ENCODE measurements at places on chromosomes 2 and 18. TPM values are rescaled to one million over a fixed set of nuclear protein-coding genes. Genes with fewer than 3 reads are reported as not detected.

The SCN9A gene
- 2.2 TPM for total RNA-seq

The NAT8 gene
- not detected for total RNA-seq

The PTH2R gene
- total RNA-seq: not detected

The PPM1B gene
- total RNA-seq: 43.5 TPM

The TMX3 gene
- 23.4 TPM for total RNA-seq

The TM4SF20 gene
- total RNA-seq: 8.7 TPM

The SEPTIN10 gene
- total RNA-seq: 46.0 TPM

The POTEE gene
- total RNA-seq: 0.09 TPM

The CREG2 gene
- total RNA-seq: 9.3 TPM

The ATP9B gene
- total RNA-seq: 15.6 TPM

The GPR75 gene
- 1.1 TPM for total RNA-seq

The AAMP gene
- 194 TPM for total RNA-seq

The SULT1C4 gene
- not detected for total RNA-seq

The ATP6V1B1 gene
- total RNA-seq: 1.8 TPM

The ALK gene
- total RNA-seq: not detected

The MYOM1 gene
- total RNA-seq: 0.13 TPM

The VIT gene
- not detected for total RNA-seq

The PRKRA gene
- total RNA-seq: 29.9 TPM

The DOK6 gene
- not detected for total RNA-seq

The TUBB8B gene
- not detected for total RNA-seq

The ITGB6 gene
- 1.2 TPM for total RNA-seq

The FBLN7 gene
- 0.57 TPM for total RNA-seq

The TNFAIP6 gene
- 0.60 TPM for total RNA-seq

The HPCAL1 gene
- total RNA-seq: 299 TPM

The MOGAT1 gene
- total RNA-seq: not detected

The DSC2 gene
- 1.0 TPM for total RNA-seq

The FN1 gene
- total RNA-seq: 270 TPM

The CGREF1 gene
- 8.1 TPM for total RNA-seq

The SPATA3 gene
- not detected for total RNA-seq

The CIDEA gene
- total RNA-seq: not detected

The WNT10A gene
- 0.06 TPM for total RNA-seq

The DNAJC5G gene
- not detected for total RNA-seq

The MYO7B gene
- 0.13 TPM for total RNA-seq

The CFAP53 gene
- total RNA-seq: 0.29 TPM

The CIB4 gene
- 0.42 TPM for total RNA-seq

The GAD1 gene
- 0.13 TPM for total RNA-seq

The PSTPIP2 gene
- total RNA-seq: 0.25 TPM

All from A549 treated with dexamethasone at 1 μM for 4 hours (cell line).